ENCODE measurements at places on chromosomes 5 and 9. TPM values are rescaled to one million over a fixed set of nuclear protein-coding genes. Genes with fewer than 3 reads are reported as not detected.

IFNA7 gene
- total RNA-seq, result not detected

SLC9A3 gene
- total RNA-seq, result 9.9 TPM

CYSRT1 gene
- total RNA-seq, result not detected

DNA sequence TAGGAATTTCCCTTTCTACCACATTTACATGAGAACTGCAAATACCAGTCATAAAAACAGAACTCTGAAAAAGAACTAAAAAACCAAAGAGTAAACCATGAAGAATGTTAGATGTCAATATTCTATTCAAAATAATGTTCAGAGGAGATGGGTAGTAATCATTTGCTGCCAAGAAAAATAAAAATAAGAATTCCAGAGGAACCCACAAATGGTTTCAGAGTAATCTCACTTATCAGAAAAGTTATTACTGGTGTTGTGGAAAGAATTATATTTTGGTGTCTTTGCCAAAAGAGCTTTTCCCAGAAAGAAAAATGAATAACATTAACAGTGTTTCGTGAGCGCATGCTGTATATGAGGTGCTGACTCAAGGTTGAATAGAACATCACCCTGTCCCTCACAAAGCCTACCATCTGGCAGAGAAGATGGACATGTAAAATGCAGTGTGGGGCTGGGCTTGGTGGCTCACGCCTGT, 35.6 kb downstream of the GPR21 start:
- peaks cover 34% of the 10 kb centered on the region for H3K36me3 ChIP-seq
- peaks cover 8% of the 10 kb centered on the region for H3K4me1 ChIP-seq
- H3K27ac ChIP-seq, result peak overlapping the region; percentile 71

GRCh38 chr9:99451112-99451606, 229.1 kb downstream of the SEC61B start:
- no peaks in the 10 kb centered on the region for H3K27me3 ChIP-seq
- H3K36me3 ChIP-seq, result no peaks in the 10 kb centered on the region
- H3K4me3 ChIP-seq, result no peak overlapping the region
- H3K4me1 ChIP-seq, result no peaks in the 10 kb centered on the region

DNA sequence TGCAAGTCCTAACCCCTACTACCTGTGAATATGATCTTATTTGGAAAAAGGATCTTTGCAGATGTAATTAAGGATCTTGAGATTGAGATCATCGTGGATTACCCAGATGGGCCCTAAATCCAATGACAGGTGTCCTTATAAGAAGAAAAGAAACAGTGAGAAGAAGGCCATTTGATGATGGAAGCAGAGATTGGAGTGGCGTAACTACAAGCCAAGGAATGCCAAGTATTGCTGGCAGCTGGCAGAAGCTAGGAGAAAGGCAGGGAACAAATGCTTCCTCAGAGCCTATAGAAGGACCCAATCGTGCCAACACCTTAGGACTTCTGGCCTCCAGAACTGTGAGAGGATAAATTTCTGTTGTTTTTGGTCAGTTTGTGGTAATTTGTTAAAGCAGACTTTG, 70.1 kb upstream of the PALM2AKAP2 start:
- peaks cover 15% of the 10 kb centered on the region for H3K4me1 ChIP-seq
- no peaks in the 10 kb centered on the region for H3K36me3 ChIP-seq
- DNase-seq, result no peak
- H3K4me3 ChIP-seq, result no peak overlapping the region
- H3K27me3 ChIP-seq, result no peaks in the 10 kb centered on the region

DNA sequence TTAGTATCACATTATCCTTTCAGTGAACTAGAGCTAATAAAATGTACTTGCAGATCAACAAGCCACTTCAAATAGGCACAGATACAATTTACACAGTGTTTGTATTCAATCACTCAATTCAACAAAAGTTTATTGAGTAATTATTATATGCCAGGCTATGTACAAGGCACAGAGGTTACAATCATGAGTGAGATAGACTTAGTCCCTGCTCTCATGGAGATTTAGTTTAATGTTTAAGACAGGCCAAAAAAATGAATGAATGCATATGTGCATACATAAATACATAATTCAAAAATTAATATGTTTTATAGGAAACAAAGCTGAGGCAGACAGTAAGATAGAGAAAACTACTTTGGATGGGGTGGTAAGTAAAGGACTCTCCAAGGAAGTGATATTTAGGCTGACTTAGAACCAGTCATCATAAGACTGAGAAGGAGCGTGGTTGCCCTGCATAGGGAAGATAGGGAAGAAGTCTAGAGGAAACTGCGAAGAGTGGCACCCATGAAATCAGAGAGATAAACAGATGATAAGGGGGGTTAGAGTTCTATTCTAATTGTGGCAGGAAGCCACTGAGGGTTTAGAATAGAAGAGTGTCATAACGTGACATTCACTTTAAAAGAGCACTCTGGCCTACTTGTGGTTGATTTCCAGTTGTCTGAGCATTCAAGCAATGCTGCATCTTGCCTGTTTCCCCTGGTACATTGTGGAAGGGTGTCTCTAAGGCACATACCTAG, 49.7 kb upstream of the GRAMD2B start:
- H3K27me3 ChIP-seq, result no peaks in the 10 kb centered on the region
- H3K27ac ChIP-seq, result no peak overlapping the region
- DNase-seq, result no peak
- H3K4me1 ChIP-seq, result peaks cover 17% of the 10 kb centered on the region

DNA sequence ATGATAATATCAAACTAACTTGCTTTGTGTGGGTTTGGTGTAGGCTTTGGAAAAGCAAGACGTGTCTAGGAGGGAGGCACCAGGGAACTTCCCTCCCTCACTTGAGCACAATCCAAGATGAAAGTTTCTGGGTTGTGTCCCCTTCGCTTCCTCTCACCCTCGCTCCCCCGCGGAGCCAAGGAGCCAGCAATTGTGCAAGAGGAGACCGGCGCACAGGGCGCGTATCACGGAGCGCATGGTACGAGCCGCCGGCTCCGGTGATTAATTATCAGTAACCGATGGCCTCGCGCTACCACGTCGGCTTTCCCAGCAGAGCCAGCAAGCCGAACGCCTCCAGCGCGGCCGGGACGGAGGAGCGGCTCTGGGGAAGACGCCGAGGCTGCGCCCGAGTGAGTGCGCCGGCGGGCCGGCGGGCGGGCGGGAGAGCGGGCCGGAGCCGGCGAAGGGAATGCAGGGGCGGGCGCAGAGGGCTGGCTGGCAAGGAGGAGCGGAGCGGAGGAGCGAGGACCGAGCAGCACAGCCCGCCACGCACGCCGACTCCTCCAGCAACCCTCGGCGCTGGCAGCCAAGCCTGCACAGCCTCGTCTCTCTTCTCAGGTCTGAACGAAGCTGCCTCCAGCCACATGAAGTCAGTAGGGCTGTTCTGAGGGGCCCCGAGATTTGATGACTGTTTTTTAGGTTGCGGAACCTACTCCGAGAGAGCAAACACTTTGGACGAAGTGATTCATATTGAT, 143.6 kb downstream of the BNC2 start:
- H3K36me3 ChIP-seq, result no peaks in the 10 kb centered on the region
- H3K4me1 ChIP-seq, result peaks cover 2% of the 10 kb centered on the region
- no peak for DNase-seq
- H3K4me3 ChIP-seq, result peak overlapping the region; percentile 76
- peak overlapping the region; percentile 92 for H3K27ac ChIP-seq
- H3K27me3 ChIP-seq, result no peaks in the 10 kb centered on the region

GRCh38 chr9:87713278-87713987, 12.5 kb upstream of the CTSL start:
- peak overlapping the region; percentile 78 for H3K27ac ChIP-seq
- H3K4me1 ChIP-seq, result peaks cover 14% of the 10 kb centered on the region
- DNase-seq, result peak; percentile 95
- H3K4me3 ChIP-seq, result peak overlapping the region; percentile 33
- H3K27me3 ChIP-seq, result no peaks in the 10 kb centered on the region
- no peaks in the 10 kb centered on the region for H3K36me3 ChIP-seq

- no peak for DNase-seq
- no peaks in the 10 kb centered on the region for H3K27me3 ChIP-seq
- H3K36me3 ChIP-seq, result peaks cover 49% of the 10 kb centered on the region
- H3K27ac ChIP-seq, result no peak overlapping the region
- no peaks in the 10 kb centered on the region for H3K4me1 ChIP-seq
Measured at GRCh38 chr9:137785704-137786161, 91.8 kb upstream of the CACNA1B start.
